Activated CD8-positive, alpha-beta T cell treated with anti-CD3 and anti-CD28 coated beads for 36 hours (primary cell): ENCODE measurements at places on chromosomes 2 and 18. TPM values are rescaled to one million over a fixed set of nuclear protein-coding genes. Genes with fewer than 3 reads are reported as not detected.
A peak's percentile ranks its signal among the peaks of the same experiment; 100 is the strongest.

GRCh38 chr2:237628247-237629187 lies 1.1 kb downstream of the LRRFIP1 start:
- H3K36me3 ChIP-seq: no peaks in the 10 kb centered on the region
- no peak overlapping the region for H3K27ac ChIP-seq
- peaks cover 17% of the 10 kb centered on the region for H3K27me3 ChIP-seq
- no peak for DNase-seq
- peak overlapping the region; percentile 78 for H3K4me3 ChIP-seq

ST8SIA5 gene
- total RNA-seq: not detected

DNA sequence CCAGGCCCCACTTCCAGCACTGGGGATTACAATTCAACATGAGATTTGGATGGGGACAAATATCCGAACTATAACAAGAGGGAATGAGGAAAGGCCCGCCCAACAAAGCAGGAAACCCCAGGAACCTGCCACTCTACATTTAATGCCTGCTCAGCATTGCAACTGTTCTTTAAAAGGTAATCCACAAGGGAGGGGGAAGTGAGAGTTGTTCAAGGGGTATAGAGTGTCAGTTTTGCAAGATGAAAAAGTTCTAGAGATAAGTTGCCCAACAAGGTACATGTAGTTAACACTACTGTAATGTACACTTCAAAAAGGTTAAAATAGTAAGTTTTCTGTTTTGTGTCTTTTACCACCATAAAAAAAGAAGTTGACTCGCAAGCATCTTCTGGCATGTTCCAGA lies 137.6 kb downstream of the MBD2 start:
- no peak for DNase-seq
- H3K27ac ChIP-seq: peak overlapping the region; percentile 82
- H3K36me3 ChIP-seq: no peaks in the 10 kb centered on the region

GRCh38 chr18:2890606-2891005 lies 43.8 kb downstream of the EMILIN2 start:
- H3K36me3 ChIP-seq: peaks cover 17% of the 10 kb centered on the region
- DNase-seq: no peak
- no peaks in the 10 kb centered on the region for H3K27me3 ChIP-seq
- H3K27ac ChIP-seq: no peak overlapping the region

DNA sequence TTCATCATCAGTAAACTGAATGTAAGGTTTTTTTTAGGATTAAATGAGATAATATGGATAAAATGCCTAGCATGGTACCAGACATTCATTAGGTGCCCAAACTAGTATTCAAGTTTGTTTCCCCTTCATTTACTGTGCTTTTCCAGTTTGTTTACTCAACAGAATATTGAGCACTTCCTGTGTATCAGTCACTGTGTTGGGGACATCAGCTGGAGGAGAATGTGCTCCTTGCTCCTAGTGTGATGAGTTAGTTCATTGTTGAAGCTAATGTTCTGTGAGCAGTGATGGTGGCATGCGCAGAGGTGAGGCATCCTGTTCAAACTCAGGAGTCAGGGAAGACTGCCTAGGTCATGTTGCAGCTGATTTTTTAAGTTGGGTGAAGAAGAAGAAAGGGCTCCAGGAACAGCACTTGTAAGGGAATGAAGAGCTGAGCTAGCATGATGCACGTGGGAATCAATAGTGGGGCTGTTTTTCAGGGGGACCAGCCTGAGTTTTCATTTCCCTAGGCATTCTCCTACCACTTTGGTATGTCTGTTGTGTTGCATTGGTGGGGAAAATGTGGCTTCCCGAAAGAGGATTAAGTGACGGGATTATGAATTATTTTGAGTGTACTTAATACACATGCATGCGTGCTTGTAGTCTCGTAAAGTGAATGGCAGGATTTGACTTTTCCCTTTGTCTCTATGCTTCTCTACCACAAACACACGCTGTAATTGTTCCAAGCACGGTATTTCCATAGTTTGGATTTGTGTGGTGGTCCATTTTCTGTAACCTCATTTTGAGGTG lies 23.7 kb downstream of the TTLL4 start:
- H3K27ac ChIP-seq: peak overlapping the region; percentile 16
- DNase-seq: no peak
- no peak overlapping the region for H3K4me3 ChIP-seq
- H3K4me1 ChIP-seq: peaks cover 21% of the 10 kb centered on the region

DLX1 gene
- total RNA-seq: not detected

- H3K27ac ChIP-seq: peak overlapping the region; percentile 69
- no peaks in the 10 kb centered on the region for H3K27me3 ChIP-seq
- peaks cover 53% of the 10 kb centered on the region for H3K36me3 ChIP-seq
- no peak overlapping the region for H3K4me3 ChIP-seq
These were observed 73.2 kb downstream of the MBP start for GRCh38 chr18:77059294-77059916.

DNA sequence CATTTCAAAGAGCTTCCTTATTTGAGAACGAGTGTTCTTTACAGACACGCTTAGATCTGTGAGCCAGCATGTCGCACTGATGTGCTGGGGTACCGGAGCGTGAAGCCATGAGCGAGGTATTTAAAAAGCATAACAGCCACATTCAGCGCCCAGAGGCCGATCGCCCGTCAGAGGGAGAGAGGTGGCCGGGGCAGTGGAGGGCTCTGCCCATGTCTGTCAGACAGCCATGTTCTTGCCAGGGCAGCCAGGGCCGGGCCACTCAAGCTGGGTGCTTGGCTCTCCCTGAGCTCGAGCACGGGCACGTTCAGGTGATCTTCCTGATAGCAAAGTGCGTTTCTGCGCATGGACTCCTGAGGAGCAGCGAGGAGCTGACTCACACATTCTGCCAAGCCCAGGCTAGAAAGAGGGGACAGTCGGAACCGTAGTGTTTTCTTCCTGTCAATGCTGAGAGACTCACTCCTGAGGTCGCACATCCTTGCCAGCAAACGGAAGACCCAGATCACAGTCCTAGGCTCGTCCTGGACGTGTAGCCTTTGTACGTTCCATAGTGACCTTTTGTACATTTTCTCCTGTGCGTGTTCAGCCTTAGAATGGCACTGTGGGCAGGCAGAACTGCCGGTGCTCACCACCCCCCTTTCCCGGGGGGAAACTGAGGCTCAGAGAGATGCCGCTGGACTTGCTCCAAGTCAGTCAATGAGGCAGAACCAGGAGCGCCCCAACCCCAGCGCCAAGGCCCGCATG lies 100.7 kb downstream of the NFATC1 start:
- DNase-seq: peak; percentile 1
- peaks cover 68% of the 10 kb centered on the region for H3K36me3 ChIP-seq
- no peak overlapping the region for H3K4me3 ChIP-seq
- H3K27ac ChIP-seq: peak overlapping the region; percentile 36
- peaks cover 23% of the 10 kb centered on the region for H3K4me1 ChIP-seq

LYPD6 gene
- not detected for total RNA-seq

DNA sequence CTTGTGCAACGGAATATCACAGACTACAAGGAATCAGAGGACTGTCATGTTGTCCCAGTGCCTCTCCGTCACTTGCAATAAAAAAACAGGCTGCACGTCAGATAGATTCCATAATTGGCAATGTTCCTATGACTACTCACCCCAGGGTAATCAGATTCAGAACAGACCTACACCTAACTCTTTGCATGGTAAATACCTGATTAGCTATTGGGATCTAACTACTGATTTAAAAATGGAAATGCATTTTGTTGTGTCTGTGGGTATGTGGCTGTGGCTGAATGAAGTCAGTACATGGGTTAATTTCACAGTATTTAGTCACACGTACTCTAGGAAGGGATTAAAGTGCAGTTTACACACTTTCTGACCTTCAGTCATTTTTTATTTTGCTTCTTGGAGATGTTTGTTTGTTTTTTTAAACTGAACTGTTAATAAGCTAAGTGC lies 91.7 kb downstream of the SCN3A start:
- no peaks in the 10 kb centered on the region for H3K4me1 ChIP-seq
- H3K36me3 ChIP-seq: no peaks in the 10 kb centered on the region
- no peak overlapping the region for H3K27ac ChIP-seq
- no peak for DNase-seq

DNA sequence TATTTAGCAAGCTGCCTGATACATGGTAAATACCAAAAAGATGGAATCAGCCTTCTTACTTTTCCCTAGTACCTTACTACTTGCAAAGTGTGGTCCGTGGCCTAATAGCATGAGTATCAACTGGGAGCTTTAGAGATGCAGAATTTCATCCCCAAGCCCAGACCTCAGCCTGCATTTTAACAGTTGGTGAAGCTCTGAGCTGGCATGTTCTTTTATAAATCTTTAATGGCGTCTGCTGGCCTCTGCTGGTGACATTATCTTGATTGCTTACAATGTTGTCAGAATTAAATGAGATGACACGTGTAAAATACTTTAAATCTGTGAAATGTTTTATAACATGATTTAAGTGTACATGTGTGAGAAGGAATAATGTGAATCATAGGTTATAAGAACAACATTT lies 115.1 kb upstream of the NOSTRIN start:
- no peak overlapping the region for H3K27ac ChIP-seq
- H3K36me3 ChIP-seq: peaks cover 6% of the 10 kb centered on the region
- DNase-seq: peak; percentile 38

DNA sequence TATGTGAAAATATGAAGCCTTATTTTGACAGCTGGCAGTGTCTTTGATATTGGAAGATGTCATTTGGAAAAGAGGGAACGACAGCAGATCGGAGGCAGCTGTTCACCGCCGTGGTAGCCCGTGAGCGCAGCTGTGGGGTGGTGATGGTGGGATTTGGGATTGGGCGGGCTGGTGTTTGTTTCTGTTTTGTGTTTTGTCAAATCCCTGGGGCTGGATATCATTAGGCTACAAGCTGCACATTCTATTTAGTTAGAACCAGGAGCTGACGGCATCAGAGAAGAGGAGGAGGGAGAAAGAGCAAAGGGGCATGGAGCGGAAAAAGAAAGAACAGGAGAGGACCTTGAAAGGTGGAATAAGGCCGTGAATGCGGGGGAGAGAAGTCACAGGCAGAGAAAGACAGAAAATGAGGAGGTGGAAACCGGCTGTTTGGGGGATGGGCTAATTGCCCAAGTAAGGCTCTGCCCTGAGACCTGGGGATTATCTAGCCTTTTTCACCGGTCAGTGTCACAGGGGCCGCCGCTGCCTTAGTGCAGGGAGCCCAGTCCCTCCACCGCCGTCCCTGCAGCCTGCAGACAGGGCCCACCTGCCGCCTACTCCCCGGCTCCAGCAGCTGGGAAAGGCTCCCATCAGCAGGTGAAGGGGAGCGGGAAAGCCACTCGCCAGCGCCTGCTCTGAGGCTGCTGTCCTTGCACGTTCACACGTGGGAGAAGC lies 88.0 kb downstream of the ZCCHC2 start:
- no peaks in the 10 kb centered on the region for H3K4me1 ChIP-seq
- no peak overlapping the region for H3K4me3 ChIP-seq
- H3K36me3 ChIP-seq: no peaks in the 10 kb centered on the region
- H3K27ac ChIP-seq: no peak overlapping the region
- H3K27me3 ChIP-seq: peaks cover 22% of the 10 kb centered on the region

TRIM43 gene
- total RNA-seq: not detected

DNA sequence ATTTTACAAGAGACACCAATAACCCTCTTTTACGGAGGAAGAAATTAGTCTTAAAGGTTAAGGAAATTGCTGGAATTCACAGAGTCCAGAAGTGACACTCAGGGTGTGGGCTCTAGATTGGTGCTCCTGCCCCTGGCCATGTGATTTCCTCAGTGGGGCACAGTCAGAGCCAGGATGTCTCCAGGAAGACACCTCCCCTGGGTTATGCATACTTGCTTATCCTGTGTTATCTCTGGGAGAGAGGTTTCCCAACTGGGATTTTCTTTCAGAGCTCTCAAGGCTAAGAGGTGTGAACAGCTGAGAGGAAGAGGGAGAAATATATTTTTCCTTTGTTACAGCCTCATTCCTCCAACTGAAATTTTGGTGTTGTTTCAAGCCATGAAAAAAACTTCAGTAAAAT lies 125.6 kb upstream of the CELF4 start:
- DNase-seq: no peak
- H3K36me3 ChIP-seq: no peaks in the 10 kb centered on the region
- no peak overlapping the region for H3K4me3 ChIP-seq
- no peak overlapping the region for H3K27ac ChIP-seq

GRCh38 chr2:172826522-172826921 lies 90.9 kb downstream of the RAPGEF4 start:
- no peaks in the 10 kb centered on the region for H3K27me3 ChIP-seq
- H3K4me3 ChIP-seq: no peak overlapping the region
- H3K4me1 ChIP-seq: no peaks in the 10 kb centered on the region
- no peaks in the 10 kb centered on the region for H3K36me3 ChIP-seq
- H3K27ac ChIP-seq: no peak overlapping the region

ALK gene
- not detected for total RNA-seq

- no peak overlapping the region for H3K27ac ChIP-seq
- H3K4me3 ChIP-seq: no peak overlapping the region
- peaks cover 7% of the 10 kb centered on the region for H3K27me3 ChIP-seq
- no peaks in the 10 kb centered on the region for H3K36me3 ChIP-seq
- no peaks in the 10 kb centered on the region for H3K4me1 ChIP-seq
- DNase-seq: no peak
These were observed 67.6 kb upstream of the ETAA1 start for GRCh38 chr2:67329513-67329912.
